ENCODE measurements at places on chromosomes 7 and 10.

GRCh38 chr7:7127773-7128172 lies 54.6 kb upstream of the C1GALT1 start:
- DNase-seq: no peak

DNA sequence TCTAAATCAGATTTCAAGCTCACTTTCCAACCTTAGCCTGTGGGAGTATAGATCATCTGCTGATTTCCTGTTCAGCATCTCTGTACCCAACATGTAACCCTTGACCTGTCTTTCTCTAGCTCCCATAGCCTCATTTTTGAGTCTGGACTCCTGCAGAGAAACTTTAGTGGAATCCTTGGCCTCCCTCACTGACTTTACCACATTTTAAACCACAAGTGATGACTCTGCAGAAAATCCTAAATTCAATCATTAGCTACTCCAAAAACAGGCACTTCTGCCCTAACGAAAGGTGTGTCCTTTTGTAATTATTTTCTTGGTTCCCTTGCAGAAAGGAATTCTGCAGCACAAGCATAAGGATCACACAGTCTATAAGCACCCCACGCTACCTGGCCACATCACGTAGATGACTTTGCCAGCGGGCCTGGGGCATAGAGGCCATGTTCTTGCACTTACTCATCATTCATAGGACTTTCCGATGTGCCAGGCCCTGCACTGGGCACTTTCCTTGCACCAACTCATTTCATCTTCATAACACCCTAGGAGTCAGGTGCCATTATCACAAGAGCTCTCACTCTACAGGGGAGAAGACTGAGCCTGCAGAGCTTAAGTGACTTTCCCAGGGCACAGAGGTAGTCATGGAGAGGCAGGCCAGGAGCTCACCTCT lies 57.2 kb upstream of the OPALIN start:
- DNase-seq: peak; percentile 67

DNA sequence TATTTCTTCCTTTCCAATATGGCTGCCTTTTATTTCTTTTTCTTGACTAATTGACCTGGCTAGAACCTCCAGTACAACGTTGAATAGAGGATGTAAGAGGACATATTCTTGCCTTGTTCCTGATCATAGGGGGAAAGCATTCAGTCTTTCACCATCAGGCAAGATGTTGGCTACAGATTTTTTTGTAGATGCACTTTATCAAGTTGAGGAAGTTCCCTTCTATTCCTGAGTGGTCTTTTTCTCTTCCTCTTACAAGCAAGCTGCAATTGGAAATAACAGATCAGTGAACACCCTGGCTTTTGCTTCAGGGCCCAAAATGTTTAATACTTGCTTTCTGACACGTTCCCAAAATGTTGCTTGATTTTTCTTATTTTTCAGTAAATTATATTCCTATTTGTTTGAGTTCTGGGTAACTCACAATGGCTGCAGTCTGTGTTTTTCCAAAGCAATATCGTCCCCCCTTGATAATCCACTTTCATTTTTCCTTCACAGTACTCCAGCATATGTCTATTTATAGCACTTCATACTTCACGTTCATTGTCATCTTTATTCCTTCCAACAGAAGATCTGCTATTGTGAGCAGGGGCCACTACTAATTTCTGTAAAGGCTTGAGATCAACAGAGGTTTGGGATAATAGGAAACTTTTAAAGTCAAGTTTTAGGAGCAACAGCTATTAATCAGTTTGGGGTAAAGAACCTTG lies 11.7 kb downstream of the CPEB3 start:
- DNase-seq: no peak

DNA sequence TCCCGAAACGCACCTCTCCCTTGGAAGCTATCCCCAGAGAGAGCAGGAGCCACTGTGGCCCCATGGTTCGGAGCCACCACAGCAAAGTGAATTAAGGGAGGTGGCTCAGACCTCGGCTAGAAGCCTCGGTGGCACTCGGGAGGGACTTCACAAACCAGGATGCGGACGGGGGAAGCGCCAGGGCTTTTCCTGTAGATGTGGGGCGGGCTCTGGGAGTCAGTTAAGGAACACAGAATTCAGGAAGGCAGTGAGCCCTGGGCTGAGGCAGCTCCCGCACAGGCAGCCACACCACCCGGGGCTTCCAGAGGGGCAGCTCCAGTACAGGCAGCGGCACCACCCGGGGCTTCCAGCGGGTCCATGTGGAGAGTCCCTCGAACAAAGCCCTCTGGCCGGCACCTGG lies 42.7 kb upstream of the DPYSL4 start:
- DNase-seq: no peak

GRCh38 chr7:129853661-129854268 lies 99.0 kb downstream of the UBE2H start:
- peak; percentile 84 for DNase-seq

- no peak for DNase-seq
These were observed at the start of gene SUN1 for GRCh38 chr7:832167-832967. SUN1 (plus strand) TSS chr7:832476; CDS start chr7:832525, 49 bp downstream.
